Activated T-cell treated with anti-CD3 and anti-CD28 coated beads, Interleukin-2, amount 50 U/mL, for 72 hours (primary cell): ENCODE measurements at places on chromosomes 11 and 22. TPM values are rescaled to one million over a fixed set of nuclear protein-coding genes. Genes with fewer than 3 reads are reported as not detected.

DNA sequence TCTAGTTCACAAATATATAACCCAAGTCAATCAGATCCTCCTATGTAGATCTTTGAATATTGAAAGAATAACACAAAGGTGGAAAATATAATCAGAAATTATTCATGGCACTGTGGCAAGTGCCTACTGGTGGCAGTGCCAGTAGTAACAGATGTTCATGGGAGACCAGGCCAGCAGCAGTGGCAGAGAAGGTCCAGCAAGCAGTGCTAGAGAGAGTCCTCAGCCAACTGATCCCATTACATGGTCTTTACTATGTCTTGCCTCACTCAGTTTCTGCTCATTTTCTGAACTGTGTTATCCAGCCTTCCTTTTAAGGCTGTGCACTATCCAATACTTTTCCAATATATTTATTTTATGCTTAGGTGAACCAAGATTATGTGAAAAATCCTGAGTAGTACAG, 124.9 kb downstream of the MRTFA start:
- H3K4me3 ChIP-seq = no peak overlapping the region
- no peak for DNase-seq
- H3K4me1 ChIP-seq = peaks cover 15% of the 10 kb centered on the region
- peak overlapping the region; percentile 23 for H3K27ac ChIP-seq

Gene UBQLN3
- total RNA-seq = not detected

Gene ADAMTS8
- total RNA-seq = not detected

Gene NCF4
- total RNA-seq = 8.5 TPM

DNA sequence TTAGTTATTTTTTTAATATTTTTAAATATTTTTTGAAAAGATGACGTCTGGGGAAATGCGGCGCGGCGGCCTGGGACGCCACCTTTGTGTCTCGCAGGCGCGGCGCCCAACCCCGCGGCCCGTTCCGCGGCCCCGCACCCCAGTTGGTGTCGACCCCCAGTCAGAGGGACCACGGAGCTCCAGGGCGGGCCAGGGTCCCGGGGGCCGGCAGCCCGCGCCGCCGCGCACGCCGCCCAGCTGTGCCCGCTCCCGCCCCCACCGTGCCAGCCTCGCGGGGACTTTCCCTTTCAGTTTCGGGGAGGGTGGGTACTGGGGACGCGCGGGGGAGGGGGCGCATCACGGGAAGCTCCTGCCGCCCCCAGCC, 1.6 kb downstream of the CCND1 start:
- peak; percentile 32 for DNase-seq
- H3K4me1 ChIP-seq = peaks cover 29% of the 10 kb centered on the region
- peak overlapping the region; percentile 66 for H3K4me3 ChIP-seq
- peaks cover 26% of the 10 kb centered on the region for H3K27me3 ChIP-seq

DNA sequence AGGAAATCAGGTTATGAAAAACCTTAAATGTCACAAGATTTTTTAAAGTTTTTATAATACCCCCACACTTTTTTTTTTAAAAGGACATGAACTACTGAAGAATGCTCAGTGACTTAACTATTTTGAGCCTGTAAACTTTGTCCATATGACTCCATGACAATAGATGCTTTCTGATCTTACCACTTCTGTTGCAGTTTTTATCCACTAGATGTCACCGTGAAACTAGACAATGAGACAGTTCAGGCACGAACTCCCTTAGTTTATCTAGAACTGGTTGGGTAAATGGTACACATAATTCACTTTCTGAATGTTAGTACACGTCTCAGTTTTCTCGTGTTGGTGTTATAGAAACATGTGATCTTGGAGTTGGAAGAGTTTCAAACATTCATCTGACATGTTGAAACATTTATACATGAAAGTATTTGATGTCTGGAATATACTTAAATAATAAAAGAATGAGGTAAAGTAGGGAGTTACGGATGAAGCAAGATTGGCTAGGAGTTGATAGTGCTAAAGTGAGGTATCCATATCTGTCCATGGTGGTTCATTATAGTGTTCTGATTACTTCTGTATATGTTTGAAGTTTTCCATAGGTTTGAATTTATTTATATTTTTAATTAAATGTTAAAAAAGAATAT, 8.1 kb downstream of the CCDC15 start:
- peak; percentile 9 for DNase-seq
- H3K36me3 ChIP-seq = peaks cover 1% of the 10 kb centered on the region
- H3K27me3 ChIP-seq = no peaks in the 10 kb centered on the region
- H3K4me1 ChIP-seq = peaks cover 4% of the 10 kb centered on the region

GRCh38 chr11:18927550-18928322, 11.5 kb downstream of the MRGPRX1 start:
- H3K4me1 ChIP-seq = no peaks in the 10 kb centered on the region
- H3K4me3 ChIP-seq = no peak overlapping the region
- DNase-seq = no peak
- H3K27ac ChIP-seq = no peak overlapping the region
- H3K27me3 ChIP-seq = peaks cover 11% of the 10 kb centered on the region

DNA sequence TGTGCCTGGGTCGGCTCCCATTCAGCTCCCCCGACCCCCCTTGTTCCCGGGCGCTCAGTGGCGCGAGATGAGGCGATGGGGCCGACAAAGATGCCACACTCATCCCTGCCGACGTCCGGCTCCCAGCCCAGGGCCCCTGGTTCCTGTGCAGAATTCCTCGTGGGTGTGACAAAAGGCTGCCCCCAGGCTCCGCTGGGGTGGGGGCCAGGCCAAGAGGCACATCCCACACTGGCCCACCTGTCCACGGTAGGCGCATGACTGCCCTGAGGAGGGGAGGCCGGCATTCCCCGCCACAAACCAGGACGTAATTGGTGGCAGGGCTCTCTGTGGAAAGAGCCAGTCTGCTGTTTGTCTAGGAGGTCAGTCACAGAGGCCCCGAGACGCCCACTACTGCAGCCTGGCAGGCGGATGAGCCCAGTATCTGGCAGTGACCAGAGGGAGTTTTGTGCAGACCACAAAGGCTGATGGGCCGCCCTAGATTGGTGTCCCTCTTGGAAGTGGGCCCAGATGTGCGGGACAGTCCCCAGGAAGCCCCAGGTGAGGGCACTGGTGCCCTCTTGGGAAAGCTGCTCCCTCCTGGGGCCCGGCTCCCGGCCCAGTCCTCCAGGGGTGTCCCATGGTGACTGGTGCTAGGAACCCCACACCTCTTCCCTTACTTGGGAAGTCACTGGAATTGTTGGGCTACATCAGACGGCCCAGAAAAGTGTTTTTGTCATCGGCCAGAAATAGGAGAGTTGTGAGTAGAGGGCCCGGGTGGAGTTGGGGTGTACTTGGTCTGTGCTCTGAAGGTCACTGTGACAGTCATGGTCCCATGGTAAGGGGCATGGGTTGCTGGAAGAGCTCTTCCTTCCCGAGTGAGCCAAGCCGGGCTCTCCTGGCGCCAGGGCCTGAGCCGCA, 5.8 kb downstream of the CCND1 start:
- no peak overlapping the region for H3K4me3 ChIP-seq
- H3K27me3 ChIP-seq = no peaks in the 10 kb centered on the region
- no peaks in the 10 kb centered on the region for H3K4me1 ChIP-seq
- no peak for DNase-seq
- H3K27ac ChIP-seq = no peak overlapping the region

GRCh38 chr11:13160346-13160745, 117.2 kb upstream of the BMAL1 start:
- no peak overlapping the region for H3K27ac ChIP-seq
- peaks cover 10% of the 10 kb centered on the region for H3K4me1 ChIP-seq
- H3K4me3 ChIP-seq = no peak overlapping the region

- no peaks in the 10 kb centered on the region for H3K27me3 ChIP-seq
- DNase-seq = no peak
- H3K27ac ChIP-seq = peak overlapping the region; percentile 14
- H3K36me3 ChIP-seq = peaks cover 8% of the 10 kb centered on the region
- peaks cover 7% of the 10 kb centered on the region for H3K4me1 ChIP-seq
Measured at GRCh38 chr11:67496113-67496512, 9.1 kb downstream of the PITPNM1 start.

DNA sequence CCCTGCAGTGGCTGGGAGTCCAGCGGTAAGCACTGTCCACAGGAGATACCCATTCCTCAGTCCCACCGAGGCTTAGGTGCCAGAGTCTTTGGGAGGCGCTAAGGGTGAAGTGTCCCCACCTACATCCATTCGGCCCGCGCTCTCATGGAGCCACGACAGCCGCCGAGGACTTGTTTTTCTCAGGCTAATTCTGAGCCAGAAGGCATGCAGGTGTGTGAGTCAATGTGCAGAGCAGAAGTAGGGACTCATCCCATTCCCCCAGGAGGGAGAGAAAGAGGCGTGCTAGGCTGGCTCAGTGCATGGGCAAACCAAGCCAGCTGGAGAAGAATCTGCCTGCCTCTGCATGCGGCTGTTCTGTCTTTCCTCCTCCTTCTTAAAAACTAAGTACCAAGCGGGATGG, 46.6 kb downstream of the KCNC1 start:
- no peak overlapping the region for H3K27ac ChIP-seq
- no peaks in the 10 kb centered on the region for H3K27me3 ChIP-seq
- no peak for DNase-seq

Gene OR8D4
- total RNA-seq = not detected

DNA sequence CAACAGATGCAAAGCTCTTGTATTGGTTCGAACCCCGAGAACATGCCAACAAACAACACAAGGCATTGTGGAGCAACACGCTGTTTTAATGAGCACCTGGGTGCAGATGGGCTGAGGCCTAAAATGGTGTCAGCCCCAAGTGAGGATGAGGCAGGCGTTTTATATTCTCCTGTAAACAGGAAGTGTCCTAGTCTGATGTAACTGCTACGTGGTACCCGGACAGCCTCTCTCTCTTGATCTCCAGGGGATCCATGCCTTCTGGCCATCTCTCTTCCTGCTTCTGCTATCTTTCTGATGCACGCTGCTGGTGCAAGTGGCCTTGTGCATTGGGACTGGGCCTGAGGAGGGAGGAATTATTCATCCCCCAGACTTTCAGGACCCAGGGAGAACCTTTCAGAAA, 19.4 kb upstream of the VSTM5 start:
- DNase-seq = no peak
- H3K4me1 ChIP-seq = no peaks in the 10 kb centered on the region
- no peak overlapping the region for H3K27ac ChIP-seq
- H3K27me3 ChIP-seq = peaks cover 12% of the 10 kb centered on the region
- H3K4me3 ChIP-seq = no peak overlapping the region
- H3K36me3 ChIP-seq = no peaks in the 10 kb centered on the region

- H3K27me3 ChIP-seq = no peaks in the 10 kb centered on the region
- H3K36me3 ChIP-seq = peaks cover 3% of the 10 kb centered on the region
- no peak overlapping the region for H3K4me3 ChIP-seq
- peaks cover 27% of the 10 kb centered on the region for H3K4me1 ChIP-seq
- H3K27ac ChIP-seq = no peak overlapping the region
- no peak for DNase-seq
Measured at GRCh38 chr11:14898355-14898754, 6.3 kb upstream of the CYP2R1 start.

DNA sequence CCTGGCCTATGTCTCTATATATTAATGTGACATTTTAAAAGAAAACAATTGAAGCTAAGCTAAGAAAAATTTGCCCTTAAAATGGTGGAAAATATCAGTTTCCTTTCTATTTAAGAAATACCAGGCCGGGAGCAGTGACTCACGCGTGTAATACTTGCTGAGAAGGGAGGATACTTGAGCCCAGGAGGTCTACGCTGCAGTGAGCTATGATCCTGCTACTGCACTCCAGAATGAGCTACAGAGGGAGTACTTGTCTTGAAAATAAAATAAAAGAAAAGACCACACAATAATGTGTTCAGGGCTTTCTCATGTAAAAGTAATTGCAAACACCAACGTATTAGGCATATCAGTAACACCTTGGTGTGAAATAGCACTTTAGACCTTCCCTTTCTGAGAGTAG, 1.4 kb upstream of the PRSS23 start:
- H3K4me1 ChIP-seq = peaks cover 34% of the 10 kb centered on the region
- peaks cover 61% of the 10 kb centered on the region for H3K27me3 ChIP-seq
- DNase-seq = no peak
- H3K36me3 ChIP-seq = no peaks in the 10 kb centered on the region

Gene OR5AL1
- not detected for total RNA-seq
